ENCODE measurements at places on chromosomes 4 and X. TPM values are rescaled to one million over a fixed set of nuclear protein-coding genes. Genes with fewer than 3 reads are reported as not detected.

- DNase-seq = no peak
These were observed 28.4 kb downstream of the GAGE1 start for GRCh38 chrX:49627086-49627777.

DNA sequence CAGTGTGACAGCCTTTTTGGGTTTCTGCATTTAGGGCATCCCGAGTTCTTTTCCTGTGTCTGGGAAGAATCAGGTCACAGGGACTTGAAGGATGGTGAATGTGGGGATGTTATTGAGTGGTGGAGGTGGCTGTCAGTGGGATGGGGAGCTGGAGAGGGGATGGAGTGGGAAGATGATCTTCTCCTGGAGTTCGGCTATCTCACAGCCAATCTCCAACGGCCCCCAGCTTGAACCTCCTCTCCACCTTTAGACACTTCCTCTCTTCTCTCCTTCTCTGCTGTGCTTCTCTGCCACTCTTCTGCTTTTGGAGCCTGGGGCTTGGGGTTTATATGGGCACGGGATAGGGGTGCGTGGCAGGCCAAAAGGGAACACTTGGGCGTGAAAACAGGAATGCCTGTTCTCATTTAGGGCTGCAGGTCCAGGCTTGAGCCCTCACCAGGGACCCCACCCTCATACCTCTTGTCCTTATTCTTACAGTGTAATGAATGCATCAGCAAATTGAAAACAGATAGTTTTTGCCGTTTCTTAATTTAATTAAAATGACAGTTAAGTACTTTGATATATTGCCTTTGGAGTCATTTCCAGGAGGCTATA lies 37.5 kb downstream of the USP9X start:
- DNase-seq = no peak

DNA sequence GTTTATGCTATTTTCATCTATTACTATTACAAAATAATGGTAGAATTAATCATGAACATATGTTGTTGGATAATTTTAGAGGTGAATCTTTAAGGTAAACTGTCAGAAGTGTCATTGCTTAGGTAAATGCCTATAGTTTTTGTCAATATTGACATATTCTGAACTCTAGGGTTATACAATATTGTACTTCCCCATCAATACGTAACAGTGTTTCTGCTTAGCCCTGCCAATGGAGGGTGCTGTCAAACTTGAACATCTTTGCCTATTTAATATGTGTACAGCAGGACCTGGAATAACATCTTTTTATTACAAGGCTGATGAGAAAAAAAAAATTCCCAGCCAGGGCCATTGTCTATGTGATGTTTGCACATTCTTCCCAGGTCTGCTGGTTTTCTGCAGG lies 40.8 kb downstream of the ARHGAP24 start:
- no peak for DNase-seq

Gene FGF2
- total RNA-seq = 5.2 TPM

GRCh38 chrX:150692296-150692695 lies 900 bp upstream of the MTMR1 start:
- no peak for DNase-seq

- DNase-seq = no peak
These were observed 66.9 kb upstream of the ATP6AP2 start for GRCh38 chrX:40513835-40514234.

Gene BANK1
- total RNA-seq = 1.4 TPM

Gene IL2
- total RNA-seq = not detected

DNA sequence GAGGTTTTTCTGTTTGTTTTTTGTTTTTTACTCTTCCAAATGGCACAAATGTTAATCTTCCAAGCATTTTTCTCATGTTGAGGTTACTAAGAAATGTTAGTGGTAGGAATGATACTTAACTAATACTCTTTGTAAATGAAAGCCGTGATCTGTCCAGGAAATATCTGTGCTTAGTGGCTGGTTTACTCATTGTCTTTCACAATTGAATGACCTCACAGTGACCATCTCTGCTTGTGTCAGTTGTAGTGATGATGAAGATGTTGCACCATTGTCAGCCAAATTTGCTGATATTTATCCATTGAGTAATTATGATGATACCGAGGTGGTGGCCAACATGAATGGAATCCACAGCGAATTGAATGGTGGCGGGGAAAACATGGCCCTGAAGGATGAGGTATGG lies 93.5 kb downstream of the TNIP2 start:
- DNase-seq = no peak

Gene SYAP1
- 17.0 TPM for total RNA-seq

DNA sequence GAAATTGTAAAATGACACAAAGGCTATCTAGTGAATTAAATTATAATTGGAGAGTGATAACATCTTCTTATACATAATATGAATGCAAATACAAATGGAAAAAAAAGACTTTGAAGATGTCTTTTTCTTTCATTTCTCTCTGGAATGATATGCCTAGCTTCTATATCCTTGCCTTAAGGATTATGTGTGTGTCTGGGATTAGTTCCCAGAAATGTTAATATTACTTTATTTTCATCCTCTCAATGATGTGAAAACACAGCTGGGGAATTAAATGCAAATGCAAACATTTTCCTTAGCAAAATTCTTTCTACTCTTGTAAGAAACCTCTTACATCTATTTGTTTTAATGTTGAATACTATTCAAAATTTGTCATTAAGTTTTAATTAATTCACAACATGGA lies 441.9 kb downstream of the FSTL5 start:
- no peak for DNase-seq

Gene NKAP
- total RNA-seq = 4.8 TPM

- DNase-seq = no peak
These were observed 73.7 kb downstream of the RTL9 start for GRCh38 chrX:110432091-110432905.

GRCh38 chrX:135977611-135978010 lies 3.8 kb upstream of the MMGT1 start:
- no peak for DNase-seq

- no peak for DNase-seq
These were observed 2.7 kb upstream of the NKX6-1 start for GRCh38 chr4:84501721-84502267.

DNA sequence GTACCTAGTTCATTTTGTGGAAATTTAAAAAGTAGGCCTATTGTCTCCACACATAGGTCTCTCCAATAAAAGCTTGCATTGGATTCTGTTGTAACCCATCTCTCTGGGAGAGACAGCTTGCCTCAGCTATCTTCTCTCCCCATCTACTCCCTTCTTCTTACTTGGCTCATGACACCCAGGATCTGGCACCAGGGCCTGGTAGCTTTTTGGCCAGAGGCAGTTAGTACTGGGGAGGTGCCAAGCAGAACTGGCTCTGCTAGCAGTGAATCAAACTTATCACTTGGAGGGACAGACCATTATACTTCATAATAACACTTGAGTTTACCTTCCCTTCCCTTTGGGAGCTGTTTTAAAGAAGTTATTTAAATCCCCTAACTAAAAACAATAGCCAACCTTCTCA lies 31.8 kb downstream of the PLAC1 start:
- DNase-seq = peak; percentile 35

- DNase-seq = no peak
These were observed 82.0 kb upstream of the FAM241A start for GRCh38 chr4:112063260-112063659.

Gene RNF175
- total RNA-seq = 0.47 TPM

DNA sequence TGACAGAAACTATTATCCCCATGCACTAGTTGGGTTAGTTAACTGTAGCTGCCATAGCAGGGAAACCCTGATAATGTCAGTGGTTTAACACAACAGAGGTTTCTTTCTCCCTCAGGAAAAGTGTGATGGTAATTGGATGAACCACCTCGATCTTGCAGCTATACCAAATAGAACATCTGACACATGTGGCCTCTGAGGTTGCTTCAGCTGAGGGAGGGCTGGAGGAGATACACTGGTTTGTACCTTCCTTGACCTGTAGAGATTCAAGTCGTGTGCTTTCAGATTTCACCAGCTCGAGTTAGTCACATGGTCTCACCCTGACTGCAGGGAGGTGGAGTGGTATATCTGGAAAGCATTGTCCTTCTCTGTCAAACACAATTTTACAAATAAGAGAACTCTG lies 147.2 kb upstream of the SFRP2 start:
- DNase-seq = no peak

GRCh38 chr4:59770601-59771264 lies 1429.4 kb upstream of the ADGRL3 start:
- DNase-seq = no peak

Gene ENPP6
- not detected for total RNA-seq

DNA sequence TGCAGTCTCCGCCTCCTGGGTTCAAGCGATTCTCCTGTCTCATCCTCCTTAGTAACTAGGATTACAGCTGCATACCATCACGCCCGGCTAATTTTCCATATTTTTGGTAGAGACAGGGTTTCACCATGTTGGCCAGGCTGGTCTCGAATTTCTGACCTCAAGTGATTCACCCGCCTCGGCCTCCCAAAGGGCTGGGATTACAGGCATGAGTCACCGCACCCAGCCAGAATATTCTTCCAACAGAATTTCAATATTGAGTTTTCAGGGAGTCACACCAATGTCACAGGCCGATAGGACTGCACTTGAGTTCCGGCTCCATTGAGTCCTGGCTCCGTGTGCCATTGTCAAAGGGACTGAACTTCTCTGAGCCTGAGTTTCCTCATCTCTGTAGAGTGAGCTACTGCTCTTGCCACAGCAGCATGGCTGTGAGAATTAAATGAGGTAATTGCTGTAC lies 82.9 kb downstream of the CLCN4 start:
- DNase-seq = peak; percentile 24

GRCh38 chr4:125808022-125808421 lies 493.3 kb downstream of the FAT4 start:
- DNase-seq = no peak

- DNase-seq = no peak
These were observed 78.6 kb downstream of the CAMK2D start for GRCh38 chr4:113682730-113683537.

GRCh38 chr4:96630839-96631238 lies 790.9 kb downstream of the PDHA2 start:
- no peak for DNase-seq
